ENCODE measurements at places on chromosomes 4 and X. TPM values are rescaled to one million over a fixed set of nuclear protein-coding genes. Genes with fewer than 3 reads are reported as not detected.

The ETDB gene
- total RNA-seq = not detected

The WDFY3 gene
- 54.4 TPM for total RNA-seq

The SPACA5 gene
- total RNA-seq = not detected

The FREM3 gene
- not detected for total RNA-seq

The GYPE gene
- 0.34 TPM for total RNA-seq

The TNIP3 gene
- 1.1 TPM for total RNA-seq

The CTPS2 gene
- total RNA-seq = 21.3 TPM

The RASGEF1B gene
- total RNA-seq = 13.6 TPM

DNA sequence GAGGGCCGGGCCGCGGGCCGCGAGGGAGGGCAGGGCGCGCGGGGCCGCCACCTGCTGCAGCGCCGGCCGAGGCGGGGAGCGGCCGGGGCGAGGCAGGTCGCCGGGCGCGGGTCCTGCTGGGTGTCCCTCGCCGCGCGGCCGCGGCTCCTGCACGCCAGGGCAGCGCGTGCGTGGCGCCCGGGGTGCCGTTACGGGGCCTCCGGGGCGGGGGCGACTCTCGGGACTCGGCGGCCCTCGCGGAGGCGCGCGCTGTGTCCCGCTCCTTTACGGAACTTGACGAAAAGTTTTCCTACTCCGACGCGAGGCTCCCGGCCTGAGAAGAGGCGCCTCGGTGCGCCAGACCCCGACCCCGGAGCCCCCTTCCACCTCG lies 329 bp downstream of the TBC1D14 start:
- DNase-seq = no peak

DNA sequence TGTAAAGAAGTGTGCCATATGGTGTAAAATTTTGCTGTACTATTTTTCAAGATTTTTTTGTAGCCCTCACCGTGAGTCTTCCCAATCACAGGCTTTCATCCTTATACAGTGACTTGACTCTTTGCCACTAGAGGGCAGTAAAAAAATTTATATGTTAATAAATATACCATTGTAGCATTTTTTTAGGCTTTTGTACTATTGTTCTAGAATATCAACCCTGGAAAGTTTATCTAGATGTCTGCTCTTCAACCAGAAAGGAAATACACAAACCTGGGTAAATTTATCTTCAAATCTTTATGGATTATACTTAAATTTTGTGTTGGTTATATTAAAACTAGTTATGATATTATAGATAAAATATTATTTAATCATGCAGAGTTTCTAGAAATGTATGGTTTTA lies 235.3 kb downstream of the TENM3 start:
- DNase-seq = no peak

DNA sequence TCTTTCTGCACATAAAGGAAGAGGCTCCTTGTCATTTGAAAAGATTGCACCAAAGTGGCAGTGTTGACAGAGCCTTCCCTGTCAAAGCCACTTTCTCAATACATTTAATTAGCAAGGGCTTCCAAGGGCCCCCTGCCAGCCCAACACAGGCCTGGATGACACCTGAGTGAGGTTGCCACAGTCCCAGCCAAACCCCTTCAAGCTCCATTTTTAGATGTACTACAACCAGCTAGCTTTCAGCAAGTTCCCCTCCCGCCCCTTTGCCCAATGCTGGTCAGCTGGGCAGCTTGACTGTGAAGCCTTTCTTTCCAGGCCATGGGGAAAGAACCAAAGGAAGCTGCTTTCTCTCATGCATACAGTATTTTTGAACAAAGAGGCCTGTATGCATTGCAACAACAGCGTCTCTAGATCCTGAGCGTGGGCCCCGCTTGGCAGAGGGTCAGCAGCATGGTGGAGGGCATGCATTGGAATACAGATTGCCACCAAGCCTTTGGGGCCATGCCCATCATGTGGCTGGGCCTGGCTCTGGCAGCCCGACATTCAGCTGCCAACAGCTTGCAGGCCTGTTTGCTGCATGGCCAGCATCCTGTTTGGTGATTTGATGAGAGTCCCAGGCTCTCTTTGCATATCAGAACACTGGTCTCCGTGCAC lies 261.1 kb upstream of the GATB start:
- no peak for DNase-seq

DNA sequence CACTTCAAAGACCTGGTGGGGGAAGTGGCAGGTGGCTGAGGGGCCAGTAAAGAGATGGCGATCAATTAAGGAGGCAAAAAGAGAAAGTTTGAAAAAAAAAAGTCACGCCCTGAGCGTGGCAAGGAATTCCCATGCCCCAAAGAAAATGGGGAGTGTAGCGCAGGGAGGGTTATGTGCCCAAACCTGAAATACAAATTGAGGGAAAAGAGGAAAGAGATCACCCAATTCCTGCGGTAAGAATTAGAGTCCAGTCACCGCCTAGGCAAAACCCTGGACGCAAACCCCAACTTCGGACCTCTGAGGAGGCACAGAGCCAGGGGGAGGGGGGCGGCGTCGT lies 595 bp downstream of the ENOX2 start:
- no peak for DNase-seq

DNA sequence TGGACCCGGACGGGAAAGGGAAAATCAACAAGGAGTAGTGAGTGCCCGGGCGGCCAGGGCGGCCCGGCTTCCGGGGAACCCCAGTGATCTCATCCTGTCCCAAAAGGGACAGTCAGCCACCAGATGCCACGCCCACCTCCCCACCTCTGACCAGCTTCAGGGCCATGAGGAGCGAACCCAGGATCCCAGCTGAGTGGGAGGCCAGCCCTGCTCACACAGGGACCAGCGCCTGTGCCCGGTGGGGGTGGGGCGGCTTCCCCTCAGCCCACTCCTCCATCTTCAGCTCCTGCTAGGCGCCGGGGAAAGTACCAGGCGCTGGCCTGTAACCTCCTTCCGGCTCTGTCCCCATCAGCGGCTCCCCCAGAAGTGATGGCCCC lies 6.2 kb downstream of the MYL5 start:
- DNase-seq = no peak

GRCh38 chr4:67483868-67484602 lies 61.3 kb downstream of the CENPC start:
- DNase-seq = no peak

GRCh38 chrX:19981947-19982346 lies 8.9 kb downstream of the BCLAF3 start:
- no peak for DNase-seq

DNA sequence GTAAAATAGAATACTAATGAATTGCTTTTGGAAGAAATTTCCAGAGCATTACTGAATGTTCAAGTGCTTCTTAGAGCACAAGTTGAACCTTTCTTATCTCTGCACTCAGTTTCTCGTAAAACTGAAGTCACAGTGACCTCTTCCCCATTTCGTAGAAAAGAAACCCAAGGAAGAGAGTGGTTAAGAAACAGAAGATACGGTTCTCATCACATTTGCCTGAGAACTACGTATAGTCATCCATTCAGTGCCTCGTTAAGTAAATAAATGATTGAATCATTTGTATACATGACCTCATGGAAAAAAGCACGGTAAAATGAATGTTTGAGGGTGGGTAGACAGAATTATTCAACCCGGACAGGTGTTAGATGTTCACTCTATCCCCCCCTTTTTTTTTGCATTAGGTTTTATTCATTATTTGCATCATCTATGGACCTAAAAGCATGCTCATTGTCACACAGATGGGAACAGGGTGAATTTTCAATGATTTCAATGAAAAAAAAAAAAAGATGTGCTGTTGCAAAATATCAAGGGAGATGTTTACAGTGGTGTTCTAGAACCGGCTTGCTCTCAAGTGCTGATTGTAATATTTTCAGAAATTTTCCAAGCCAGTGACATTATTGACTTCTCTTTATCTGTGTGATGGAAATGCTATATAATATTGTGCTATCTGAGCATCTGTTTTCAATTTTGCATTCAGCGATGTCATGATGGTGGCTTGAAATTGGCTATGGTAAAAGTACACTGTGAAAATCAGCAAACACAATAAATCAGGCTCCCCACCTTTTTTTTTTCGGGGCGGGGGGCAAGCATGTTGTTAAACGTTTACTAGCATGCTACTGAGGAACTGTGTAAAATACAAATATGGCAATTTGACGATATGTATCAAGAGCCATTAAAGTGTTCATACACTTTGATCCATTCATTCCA lies 4.3 kb downstream of the RHOH start:
- DNase-seq = no peak

DNA sequence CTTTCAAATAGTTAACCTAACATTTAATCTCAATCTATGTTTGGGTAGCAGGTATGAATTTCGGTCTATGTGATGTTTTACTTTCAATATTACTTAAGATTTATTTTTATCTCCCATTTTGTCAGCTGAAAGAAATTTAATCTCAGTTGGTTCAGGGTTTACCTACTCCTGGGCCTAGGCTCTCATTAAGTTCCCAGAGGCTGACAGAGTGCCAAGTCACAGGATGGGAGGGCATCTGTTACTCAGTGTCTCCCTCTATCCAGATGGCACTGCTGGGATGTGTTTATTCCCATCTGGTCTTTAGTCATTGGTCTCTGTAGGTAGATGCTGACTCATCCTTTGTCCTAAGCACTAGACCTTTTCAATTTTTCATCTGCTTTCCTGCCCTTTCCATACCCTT lies 129.4 kb upstream of the ARSJ start:
- peak; percentile 19 for DNase-seq

DNA sequence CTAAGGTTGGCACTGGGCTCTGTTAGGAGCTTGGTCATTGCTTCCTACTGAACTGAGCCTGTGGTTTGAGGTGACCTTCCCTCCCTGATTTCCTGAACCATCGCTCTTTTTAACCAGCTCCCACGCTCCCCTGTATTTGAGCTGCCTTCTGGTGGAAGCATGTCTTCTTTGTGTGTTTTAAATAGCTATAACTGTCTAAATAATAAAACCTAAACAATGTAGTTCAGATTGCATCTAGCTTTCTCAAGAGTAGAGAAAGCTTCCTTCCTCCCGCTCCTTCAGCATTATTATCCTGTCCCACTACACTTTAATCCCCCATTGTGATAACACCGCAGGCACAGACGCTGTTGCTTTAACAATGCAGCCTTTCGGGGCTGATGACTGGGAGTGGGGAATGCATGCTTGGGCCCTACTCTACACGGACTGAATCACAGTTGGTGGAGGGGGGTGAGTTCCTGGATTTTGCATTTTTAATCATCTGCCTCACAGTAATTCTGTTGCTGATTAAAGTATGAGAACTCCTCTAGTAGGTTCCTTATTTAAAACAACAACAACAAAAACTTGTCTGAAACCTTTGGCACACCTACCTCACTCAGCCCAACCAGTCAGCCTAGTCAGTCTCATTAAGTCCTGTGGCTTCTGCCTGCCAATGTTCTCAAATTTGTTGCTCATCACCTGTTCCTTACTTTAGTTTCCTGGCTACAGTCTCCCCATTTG lies 6.6 kb downstream of the SMS start:
- no peak for DNase-seq

GRCh38 chr4:165783626-165784025 lies 89.4 kb upstream of the TLL1 start:
- DNase-seq = no peak

DNA sequence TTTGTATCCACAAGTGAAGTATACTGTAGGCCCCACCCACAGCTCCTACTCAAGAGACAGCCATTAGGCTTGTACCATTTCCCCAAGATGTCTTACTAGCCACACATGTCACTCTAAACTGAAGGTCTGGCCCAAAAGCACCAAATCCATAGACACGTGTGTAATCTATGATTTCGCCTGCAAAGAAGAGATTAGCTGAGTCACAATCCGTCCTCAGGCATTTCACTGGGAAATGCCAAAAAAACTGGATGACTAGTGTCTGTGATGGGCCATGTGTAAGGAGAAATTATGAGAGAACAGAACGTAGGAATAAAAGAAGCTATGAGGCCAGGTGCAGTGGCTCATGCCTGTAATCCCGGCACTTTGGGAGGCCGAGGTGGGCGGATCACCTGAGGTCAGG lies 21.9 kb upstream of the RP2 start:
- no peak for DNase-seq

DNA sequence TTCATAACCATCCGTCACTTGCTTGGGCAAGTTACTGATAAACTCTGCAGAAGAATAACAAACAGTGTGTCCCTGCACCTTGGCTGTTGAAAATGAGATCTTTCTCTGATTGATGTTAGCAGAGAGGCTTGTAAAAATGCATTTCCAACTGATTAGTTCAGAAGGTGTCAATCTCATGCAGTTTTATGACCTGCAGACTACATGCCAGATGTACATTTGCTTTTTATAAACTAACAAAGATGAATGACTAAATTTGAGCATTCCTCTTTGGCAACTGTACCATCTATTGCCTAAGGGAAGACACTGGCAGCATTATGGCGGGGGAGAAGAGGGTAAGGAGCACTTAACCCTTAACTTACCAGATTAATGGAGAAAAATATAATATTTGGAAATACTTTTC lies 192.8 kb downstream of the DCTD start:
- DNase-seq = no peak

- DNase-seq = no peak
Measured at GRCh38 chr4:52249581-52249980, 198.5 kb downstream of the SPATA18 start.

All from kidney epithelial cell (primary cell).